ENCODE measurements at places on chromosomes 13 and 19.
A peak's percentile ranks its signal among the peaks of the same experiment; 100 is the strongest.

GRCh38 chr19:30718707-30719106, 346.5 kb downstream of the ZNF536 start:
- no peak for DNase-seq

DNA sequence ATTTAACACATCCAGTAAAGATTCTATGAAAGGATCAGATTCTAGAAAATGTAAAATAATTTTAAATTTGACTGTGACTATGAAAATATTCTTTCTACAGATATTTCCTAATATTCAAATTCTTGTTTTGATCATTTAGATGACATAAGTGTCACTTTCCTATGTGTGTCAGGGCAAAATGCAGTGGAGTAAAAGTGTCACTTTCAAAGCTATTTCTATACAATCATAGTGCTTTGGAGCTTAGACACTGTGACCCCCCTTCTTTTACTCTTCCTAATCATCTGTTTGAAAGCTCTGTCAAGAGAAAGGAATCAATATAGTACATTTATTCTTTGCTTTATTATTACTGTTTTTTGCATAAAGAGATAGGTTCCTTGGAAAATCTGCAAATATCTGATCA, 492.0 kb downstream of the DCT start:
- DNase-seq: no peak

GRCh38 chr13:58906329-58907007, 1257.3 kb downstream of the DIAPH3 start:
- no peak for DNase-seq

GRCh38 chr13:45851171-45851921, at the start of gene SIAH3:
TSS of gene SIAH3 (minus strand) at chr13:45851753. CDS start at chr13:45851629, 124 bp downstream.
- no peak for DNase-seq

DNA sequence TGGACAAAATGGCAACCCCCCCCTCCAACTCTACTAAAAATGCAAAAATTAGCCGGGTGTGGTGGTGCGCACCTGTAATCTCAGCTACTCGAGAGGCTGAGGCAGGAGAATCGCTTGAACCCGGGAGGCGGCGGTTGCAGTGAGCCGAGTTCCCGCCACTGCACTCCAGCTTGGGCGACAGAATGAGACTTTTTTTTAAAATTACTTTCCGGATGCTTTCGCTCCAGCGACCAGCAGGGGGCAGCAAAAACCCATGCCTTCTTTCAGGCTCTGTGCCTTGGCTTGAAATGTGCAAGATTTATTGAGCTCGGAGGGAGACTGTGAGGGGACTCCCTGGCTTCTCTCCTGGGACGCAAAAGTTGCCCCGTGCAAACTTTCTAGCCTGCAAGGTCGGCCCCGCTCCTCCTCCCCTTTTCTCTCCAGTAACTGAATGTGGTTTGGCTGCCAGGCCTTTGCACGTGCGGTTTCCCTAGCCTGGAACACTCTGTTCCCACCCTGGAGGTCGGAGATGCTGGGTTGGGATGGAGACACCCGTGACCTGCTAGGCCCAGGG, 61.4 kb upstream of the NFIC start:
- peak; percentile 58 for DNase-seq

DNA sequence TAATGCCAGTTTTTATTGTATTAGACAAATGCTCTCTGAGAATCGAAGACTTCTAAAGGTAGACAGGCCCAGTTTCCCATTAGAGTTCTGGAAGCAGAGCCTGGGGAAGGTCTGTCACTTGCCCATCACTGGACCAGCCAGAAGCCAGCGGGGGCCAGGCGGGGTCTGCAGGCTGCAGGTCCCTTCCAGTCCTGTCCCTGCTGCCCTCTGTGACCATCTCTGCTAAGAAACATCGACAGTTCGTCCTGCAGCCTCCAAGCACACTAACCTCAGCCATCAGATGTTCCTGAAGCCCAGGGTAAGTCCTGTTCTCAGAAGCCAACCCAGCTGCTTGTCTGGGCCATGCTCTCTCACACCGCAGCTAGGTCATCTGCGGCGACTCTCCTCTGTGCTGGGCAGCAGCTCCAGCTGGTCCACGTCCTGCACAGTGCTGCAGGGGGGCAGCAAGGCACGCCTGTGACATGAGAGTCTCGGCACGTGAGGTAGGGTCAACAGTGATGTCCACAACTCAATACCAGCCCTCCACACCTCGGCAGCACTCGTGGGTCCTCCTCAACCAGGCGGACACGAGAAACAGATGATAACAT, 2.9 kb upstream of the ADPRHL1 start:
- no peak for DNase-seq

Data from HT1080 (cell line).